ENCODE measurements at places on chromosomes 11 and 22.
A peak's percentile ranks its signal among the peaks of the same experiment; 100 is the strongest.

DNA sequence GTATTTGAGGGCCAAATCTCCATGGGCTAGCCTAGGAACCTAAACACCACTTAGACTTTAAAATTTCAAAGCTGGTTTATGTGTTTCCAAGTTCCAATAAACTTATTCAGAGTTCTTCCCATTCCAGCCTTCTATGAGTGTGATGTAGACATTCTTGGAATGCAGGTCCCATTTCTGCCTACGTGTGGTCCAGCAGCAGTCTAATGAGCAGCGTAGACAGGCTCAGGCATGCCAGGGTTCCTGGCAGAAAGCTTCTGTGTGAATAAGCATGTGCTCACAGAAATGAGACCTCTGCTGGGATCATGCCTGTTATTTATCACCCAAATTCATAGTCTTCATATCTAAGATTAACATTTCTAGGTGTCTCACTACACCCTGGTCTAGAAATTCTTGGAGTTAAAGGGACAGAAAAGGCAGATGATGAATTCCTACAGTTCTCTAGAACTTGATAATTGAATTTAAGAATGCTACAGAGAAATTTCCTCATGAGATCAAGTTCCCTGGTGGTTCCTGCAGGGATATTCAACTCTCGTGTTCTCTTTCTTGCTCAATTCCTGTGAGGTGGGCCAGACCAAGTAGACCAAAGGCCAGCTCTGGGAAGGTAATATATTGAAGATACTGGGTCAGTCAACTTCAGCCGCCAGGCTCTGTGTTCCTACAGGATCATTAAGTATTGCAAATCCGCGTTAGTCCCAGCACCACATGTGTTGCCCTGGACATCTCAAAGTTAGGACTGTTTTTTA is 17.6 kb downstream of the RNF185 start:
- DNase-seq: no peak

GRCh38 chr11:101032991-101033390 is 96.6 kb downstream of the PGR start:
- DNase-seq: no peak

DNA sequence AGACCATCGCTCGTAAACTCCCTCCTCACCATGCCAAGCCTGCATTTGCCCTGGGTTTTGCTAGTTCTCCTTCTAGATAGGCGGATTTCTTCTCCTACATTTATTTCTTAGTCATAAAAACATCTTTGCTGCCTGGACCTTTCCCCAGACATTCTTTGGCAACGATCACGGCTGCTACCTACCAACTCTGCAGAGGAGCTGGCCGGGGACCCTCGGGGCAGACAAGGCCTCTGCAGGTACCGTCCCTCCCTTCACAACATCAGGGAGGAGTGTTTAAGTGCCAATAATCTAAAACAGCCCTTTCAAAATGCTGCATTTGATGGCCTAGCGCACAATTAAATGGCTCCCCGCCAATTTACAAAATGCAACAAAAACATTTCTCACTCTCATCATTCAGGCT is 34.4 kb downstream of the BRD1 start:
- DNase-seq: no peak

DNA sequence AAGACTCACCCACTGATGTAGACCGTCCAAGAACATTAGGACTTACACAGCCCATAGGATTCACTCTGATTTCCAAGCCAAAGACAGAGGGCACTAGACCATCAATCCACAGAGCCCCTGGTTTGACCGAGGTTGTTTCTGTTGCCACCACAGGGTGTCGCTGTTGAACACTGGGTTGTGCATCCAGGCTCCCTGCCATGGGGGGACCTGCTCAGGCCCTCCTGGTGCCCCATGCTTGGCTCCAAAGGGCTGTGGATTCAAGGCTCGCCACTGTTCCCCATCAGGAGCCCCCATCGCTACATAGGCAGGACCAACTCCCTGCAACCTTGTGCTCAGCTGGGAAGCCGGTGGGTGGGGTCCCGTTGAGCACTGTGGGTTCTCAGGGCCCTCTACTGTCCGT is 128.0 kb upstream of the ANO1 start:
- no peak for DNase-seq

GRCh38 chr11:64340671-64341335 is 799 bp downstream of the CCDC88B start:
- peak; percentile 73 for DNase-seq

Data from activated CD4-positive, alpha-beta T cell treated with anti-CD3 and anti-CD28 coated beads for 4 hours (primary cell).